Non-pigmented ciliary epithelial cell (primary cell): ENCODE measurements at places on chromosomes 13 and 19.

DNA sequence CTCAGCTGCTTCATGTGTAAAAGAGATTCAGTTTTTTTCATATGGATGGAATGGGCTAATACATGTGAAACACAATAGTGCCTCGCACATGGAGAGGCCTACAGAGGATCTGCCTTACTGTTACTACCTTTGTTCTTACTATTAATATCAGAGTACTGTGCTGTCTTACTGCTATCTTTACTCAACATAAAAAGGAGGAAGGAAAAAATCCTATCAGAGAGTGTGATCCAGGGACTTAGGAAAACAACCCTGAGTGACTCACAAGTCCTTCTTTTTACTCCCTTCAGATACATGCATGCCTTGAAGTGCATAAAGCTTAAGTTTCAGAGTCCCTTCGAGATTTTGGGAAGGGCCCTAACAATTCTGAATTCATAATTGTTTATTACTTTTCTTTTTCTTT, 136.8 kb downstream of the TBC1D4 start:
- DNase-seq = no peak

- no peak for DNase-seq
These were observed 227.9 kb upstream of the ARGLU1 start for GRCh38 chr13:106795847-106796246.

- DNase-seq = no peak
These were observed 1287.6 kb downstream of the EFNB2 start for GRCh38 chr13:105247830-105248229.

DNA sequence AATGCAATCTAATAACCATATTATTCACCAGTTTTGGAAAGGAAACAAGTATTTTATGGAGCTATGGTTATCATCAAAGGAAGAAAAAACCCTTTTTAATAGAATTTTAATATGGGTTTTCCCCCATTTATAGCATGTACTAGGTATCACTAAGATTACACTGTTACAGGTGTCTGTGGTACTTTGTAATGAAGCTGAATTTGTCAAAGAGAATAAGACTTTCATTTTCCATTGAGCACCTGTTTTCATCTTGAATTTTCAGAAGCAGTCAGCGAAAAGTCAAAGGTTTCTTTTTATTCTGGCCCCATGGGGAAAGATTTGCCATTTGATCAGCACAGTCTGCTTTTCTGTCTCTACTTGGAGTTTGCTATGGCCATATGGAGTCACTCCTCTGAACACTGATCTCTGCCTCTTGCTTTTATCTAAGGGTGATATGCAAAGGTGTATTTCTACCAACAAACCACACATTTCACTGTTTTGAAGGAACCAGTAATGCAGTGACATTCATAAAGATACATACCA, 590.0 kb downstream of the DCT start:
- DNase-seq = no peak

DNA sequence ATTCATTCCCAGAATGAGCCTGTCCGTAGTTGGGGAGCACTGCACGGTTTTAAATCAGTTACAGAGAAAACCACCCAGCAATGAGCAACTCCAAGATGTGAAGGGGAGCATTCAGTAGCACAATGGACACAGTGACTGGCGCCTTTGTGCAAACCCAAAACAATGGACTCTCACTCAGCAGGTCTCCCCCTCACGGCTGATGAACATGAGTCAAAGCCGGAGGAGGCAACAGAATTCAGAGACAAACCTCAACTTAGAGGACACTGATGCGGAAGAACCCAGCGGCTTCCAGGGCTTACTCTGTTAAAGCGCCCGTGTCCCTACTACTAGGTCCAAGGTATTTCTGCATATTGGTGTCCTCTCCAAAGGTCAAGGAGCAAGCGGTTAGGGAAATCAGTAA, 17.7 kb downstream of the PLEKHF1 start:
- DNase-seq = no peak

- no peak for DNase-seq
These were observed 184.0 kb downstream of the SLC7A1 start for GRCh38 chr13:29411481-29411880.

- no peak for DNase-seq
These were observed 247.9 kb downstream of the MYO16 start for GRCh38 chr13:108877300-108877699.

GRCh38 chr13:26853323-26853722, 92.7 kb upstream of the GPR12 start:
- DNase-seq = no peak

DNA sequence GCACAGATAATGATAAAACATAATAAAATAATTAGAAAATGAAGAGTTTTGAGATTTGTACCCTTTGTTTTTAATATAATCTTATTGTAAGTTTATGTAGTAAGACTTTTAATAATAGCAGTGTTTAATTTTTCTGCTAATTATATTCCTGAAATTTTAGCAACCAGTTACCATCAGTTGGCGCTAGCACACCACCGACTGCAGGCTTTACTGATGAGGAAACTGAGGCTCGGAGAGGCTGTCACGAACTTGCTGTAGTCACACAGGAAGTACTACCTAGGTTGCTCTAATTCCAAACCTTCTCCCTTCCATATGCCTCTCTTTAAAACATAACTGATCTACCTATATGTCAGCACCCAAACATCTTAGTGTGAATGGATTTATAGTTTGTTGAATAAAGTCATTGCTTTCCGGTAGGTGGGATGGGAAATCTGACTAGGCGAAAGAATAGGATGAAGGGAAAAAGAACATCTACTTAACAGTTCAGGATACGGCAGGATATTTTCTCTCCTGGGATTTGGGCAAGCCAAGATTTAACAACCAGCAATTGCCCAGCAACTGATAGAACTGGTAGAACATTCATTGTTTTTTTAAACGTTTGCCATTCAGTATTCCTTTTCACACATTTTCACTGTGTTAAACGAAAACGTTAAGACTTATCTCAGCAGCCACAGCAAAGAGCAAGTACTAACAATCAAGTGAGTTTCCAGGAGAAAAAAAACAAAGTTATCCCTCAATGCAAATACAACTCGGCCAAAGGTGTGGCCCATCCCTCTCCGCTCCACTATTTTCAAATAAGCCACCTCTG, 822 bp upstream of the RFXAP start:
- no peak for DNase-seq

GRCh38 chr13:59451236-59451635, 712.5 kb downstream of the DIAPH3 start:
- DNase-seq = no peak

- no peak for DNase-seq
These were observed 2.0 kb downstream of the TTC9B start for GRCh38 chr19:40216013-40216776.

GRCh38 chr19:324716-325115, 19.9 kb downstream of the MIER2 start:
- DNase-seq = no peak

GRCh38 chr19:6088602-6089049, 21.7 kb downstream of the RFX2 start:
- DNase-seq = no peak

- no peak for DNase-seq
These were observed 574 bp downstream of the MKNK2 start for GRCh38 chr19:2050349-2050990.

DNA sequence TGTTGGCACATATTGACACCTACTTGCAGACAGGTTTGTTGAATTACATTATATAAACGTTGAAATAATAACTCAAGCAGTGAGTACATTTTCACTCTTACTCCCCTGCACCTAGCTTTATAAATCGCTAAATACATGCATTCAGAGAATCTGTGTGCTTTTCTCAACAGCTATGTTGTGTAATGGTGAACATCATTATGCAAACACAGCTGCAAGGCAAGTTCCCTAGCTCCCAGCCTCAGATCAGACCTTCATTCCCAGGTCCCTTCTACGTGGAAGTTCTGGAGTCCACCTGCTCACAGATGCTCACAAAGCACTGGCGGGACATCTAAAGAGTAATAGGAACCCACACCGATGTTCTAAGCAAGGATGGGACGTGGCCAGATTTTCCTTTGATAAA, 86.8 kb upstream of the PEG3 start:
- no peak for DNase-seq

DNA sequence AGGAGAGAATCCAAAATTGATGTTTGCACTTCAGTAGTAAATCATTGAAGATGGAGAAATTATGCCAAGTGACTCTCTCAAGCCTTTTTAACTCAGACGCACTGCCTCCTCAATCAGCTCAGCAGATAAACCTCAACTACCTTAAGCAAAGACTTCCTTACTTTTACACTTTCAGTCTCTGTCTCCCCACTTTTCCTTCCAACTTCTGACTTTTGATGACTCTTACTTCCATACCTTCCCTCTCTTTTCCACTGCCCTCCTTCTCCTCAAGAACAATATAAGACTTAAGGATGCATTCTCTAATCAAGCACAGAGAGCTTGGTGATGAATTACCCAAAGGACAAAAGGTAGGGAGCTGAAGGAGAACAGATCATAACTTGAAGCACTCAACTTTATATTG, 4.8 kb upstream of the DACH1 start:
- DNase-seq = no peak

GRCh38 chr13:110055089-110055488, 251.9 kb downstream of the COL4A1 start:
- peak; percentile 42 for DNase-seq

DNA sequence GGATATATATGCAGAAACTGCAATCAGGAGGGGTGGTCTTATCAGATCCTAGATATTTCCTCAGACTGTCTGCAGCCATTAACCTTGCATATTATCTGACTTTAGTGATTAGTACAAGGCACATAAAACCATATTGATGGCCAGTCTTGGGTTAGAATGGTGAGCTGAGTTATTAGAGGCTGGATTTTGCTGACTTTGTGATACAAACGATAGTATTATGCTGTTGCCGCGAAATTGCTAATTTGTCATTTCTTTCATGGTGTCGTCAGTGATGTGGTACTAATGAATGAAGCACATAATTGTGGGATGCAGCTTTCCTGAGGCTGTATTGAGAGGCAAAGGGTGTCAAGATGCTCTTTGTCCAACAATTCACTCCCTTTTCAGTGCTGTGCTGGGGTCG, 172.5 kb downstream of the TEX29 start:
- DNase-seq = no peak

GRCh38 chr19:947090-947706, 21.4 kb downstream of the ARID3A start:
- DNase-seq = no peak

GRCh38 chr13:99227331-99227900, 26.8 kb downstream of the UBAC2 start:
- DNase-seq = no peak

DNA sequence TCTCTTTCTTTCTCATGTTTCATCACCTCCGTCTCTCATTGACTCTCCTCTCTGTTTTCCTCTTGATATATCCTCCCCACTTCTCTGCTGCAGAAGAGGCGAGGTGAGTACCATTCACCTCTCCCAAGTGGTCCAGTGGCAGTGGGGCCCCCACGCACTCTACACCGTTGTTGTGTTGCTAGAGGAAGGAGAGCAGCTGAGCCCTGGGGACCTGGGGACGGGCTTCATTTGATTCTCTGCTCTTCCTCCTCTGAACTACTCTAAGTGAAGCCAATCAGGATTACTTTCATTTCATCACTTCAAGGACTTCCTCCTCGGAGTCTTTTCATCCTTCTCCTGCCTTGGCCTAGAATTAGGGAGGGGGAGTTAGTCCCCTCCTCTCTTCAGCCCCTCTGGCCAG, 64.6 kb downstream of the CCNE1 start:
- no peak for DNase-seq

- DNase-seq = no peak
These were observed 10.0 kb downstream of the KDELR1 start for GRCh38 chr19:48381178-48381950.

DNA sequence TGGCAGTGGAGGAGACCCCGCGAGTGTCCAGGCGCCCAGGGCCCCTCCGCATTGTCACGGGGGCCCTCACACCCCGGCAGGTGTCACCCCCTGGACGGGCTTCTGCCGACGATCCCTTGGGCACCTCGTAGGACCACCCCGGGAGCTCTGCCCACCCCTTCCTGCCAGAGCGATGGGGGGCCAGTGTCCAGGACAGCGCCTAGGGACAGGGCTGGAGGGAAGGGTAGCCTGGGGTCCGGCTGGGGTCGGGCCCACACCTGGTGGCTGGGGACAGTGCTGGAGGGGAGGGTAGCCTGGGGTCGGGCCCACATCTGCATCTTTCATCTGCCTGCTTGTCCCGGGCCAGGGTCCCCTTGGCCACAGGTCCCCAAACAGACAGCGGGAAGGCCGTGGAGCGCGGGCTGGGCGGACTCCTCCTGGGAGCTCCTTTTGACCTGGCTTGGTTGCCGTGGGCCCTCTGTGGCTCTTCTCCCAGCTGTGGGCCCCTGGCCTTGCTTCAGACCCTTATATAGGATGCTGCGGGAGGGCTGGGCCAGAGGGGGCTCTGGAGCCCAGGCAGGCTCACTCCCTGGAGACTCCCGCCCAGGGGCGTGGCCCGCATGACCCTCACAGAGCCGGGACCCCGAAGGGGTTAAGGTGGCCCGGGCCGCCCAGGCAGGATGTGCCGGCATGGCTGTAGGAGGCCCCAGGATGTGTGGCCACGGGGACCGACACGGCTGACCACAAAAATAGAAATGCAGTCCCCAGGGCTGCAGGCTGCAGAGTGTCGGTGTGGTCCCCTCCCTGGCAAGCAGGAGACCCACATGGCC, 74.1 kb upstream of the MCF2L start:
- DNase-seq = no peak

GRCh38 chr13:39957868-39958677, 302.6 kb downstream of the COG6 start:
- DNase-seq = no peak

GRCh38 chr19:45508861-45509691, 1.8 kb downstream of the VASP start:
- DNase-seq = no peak

GRCh38 chr13:25276748-25277147, 10.5 kb downstream of the MTMR6 start:
- DNase-seq = no peak

DNA sequence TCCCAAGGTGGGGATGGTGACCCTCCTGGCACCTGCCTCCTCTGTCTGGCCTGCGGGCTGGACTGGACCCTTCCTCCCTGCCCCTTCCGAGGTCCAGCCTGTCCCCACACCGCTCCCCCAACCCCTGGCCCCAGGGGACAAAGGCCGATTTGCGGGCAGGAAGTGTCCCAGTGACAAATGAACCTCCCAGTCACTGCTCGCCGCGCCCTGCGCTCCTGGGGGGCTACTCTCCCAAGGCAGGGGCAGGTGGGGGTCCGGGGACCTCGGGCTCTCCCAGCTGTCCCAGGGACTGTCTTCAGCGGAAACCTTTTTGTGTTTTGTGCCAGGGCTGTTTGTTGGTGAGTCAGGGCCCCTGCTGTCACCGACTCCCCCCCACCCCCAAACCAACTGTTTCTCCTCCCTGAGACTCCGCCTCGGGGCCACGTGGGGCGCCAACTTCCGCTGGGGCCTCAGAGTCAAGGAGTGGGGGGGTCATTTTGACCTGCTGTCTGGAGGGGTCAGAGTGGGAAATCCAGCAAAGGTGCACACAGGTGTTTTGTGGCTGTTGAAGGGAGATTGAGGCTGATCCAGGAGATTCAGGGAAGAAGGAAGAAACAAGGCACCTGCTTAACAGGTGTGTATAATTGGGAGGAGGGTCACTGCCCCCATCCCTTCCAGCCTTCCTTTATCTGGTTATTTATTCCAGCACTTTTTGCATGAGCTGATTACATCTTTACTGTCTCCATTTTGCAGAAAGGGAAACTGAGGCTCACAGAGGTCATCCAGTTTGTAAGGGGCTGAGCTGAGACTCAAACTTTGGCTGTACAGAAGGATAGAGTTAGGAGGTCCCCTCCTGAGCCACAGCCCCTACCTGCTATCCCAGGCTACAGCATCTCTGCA, 831 bp downstream of the PGPEP1 start:
- DNase-seq = no peak

- no peak for DNase-seq
These were observed 14.5 kb downstream of the ZNF536 start for GRCh38 chr19:30386551-30387143.
